ENCODE measurements at places on chromosomes 7 and 10. TPM values are rescaled to one million over a fixed set of nuclear protein-coding genes. Genes with fewer than 3 reads are reported as not detected.

The CALY gene
- not detected for total RNA-seq

The AGBL3 gene
- total RNA-seq = 1.1 TPM

The CHAT gene
- not detected for total RNA-seq

The HSPA12A gene
- total RNA-seq = 22.5 TPM

The MRPS33 gene
- total RNA-seq = 125 TPM

The CDHR1 gene
- total RNA-seq = 0.32 TPM

The GIMAP5 gene
- total RNA-seq = 9.8 TPM

The STEAP1B gene
- total RNA-seq = 0.69 TPM

The CALD1 gene
- 118 TPM for total RNA-seq

The SYT15 gene
- total RNA-seq = 3.6 TPM

The PTF1A gene
- not detected for total RNA-seq

The C7orf25 gene
- total RNA-seq = 5.7 TPM

The HOXA11 gene
- not detected for total RNA-seq

The EEF1AKMT2 gene
- total RNA-seq = 13.7 TPM

The FBXL13 gene
- 0.27 TPM for total RNA-seq

The CLDN3 gene
- total RNA-seq = not detected

The ZNF33B gene
- total RNA-seq = 14.3 TPM

The INMT gene
- total RNA-seq = 50.2 TPM

The MUC12 gene
- not detected for total RNA-seq

The CFTR gene
- 3.0 TPM for total RNA-seq

The FAM204A gene
- 54.0 TPM for total RNA-seq

The PLCE1 gene
- 4.6 TPM for total RNA-seq

The SPDYE3 gene
- total RNA-seq = not detected

The SLC18A2 gene
- total RNA-seq = 0.17 TPM

The EVX1 gene
- not detected for total RNA-seq

The CADPS2 gene
- total RNA-seq = 29.1 TPM

The TFPI2 gene
- 1.4 TPM for total RNA-seq

The LIPF gene
- not detected for total RNA-seq

The GTF2IRD2 gene
- 21.3 TPM for total RNA-seq

The MTURN gene
- 18.8 TPM for total RNA-seq

The NRAP gene
- total RNA-seq = 826 TPM

The DCLRE1A gene
- total RNA-seq = 6.3 TPM

The SCRN1 gene
- total RNA-seq = 18.7 TPM

The BEND7 gene
- total RNA-seq = 17.4 TPM

The CD36 gene
- total RNA-seq = 1,393 TPM

The GRID2IP gene
- total RNA-seq = not detected

The RUFY2 gene
- total RNA-seq = 8.6 TPM

The IKZF1 gene
- total RNA-seq = 3.7 TPM

The PLPP4 gene
- not detected for total RNA-seq

The SOSTDC1 gene
- 1.4 TPM for total RNA-seq

The TSPAN12 gene
- 69.0 TPM for total RNA-seq

The CFAP69 gene
- 4.2 TPM for total RNA-seq

The IDI2 gene
- total RNA-seq = not detected

The AKR1D1 gene
- not detected for total RNA-seq

The FOXI2 gene
- not detected for total RNA-seq

The CRYGN gene
- total RNA-seq = not detected

The SORCS3 gene
- total RNA-seq = 0.10 TPM

The PLAC9 gene
- 23.2 TPM for total RNA-seq

The TDRD1 gene
- 2.7 TPM for total RNA-seq

The HECW1 gene
- total RNA-seq = not detected

The CCDC3 gene
- 2.4 TPM for total RNA-seq

The MACC1 gene
- total RNA-seq = 0.05 TPM

The FBXO24 gene
- total RNA-seq = 0.77 TPM
